ENCODE measurements at places on chromosomes 2 and 18.
A peak's percentile ranks its signal among the peaks of the same experiment; 100 is the strongest.

DNA sequence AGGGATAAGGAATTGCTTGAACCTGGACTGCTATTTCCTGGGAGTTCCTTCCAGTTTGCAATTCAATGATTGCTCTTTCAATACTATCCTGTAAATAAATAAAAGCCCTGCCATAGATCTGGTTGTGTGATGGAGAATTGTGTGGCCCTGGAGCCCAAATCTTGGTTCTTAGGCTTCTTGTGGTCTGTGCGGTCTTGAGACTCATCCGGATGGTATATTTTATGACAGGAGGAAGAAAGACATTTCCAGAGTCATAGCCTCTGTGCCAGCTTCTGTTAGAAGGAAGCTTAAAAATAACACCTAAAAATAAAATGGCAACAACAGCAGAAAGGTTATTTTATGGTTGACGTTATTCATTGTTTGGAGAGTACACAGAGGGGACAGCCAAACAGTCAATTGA lies 137.7 kb downstream of the ABCA12 start:
- no peak for DNase-seq

DNA sequence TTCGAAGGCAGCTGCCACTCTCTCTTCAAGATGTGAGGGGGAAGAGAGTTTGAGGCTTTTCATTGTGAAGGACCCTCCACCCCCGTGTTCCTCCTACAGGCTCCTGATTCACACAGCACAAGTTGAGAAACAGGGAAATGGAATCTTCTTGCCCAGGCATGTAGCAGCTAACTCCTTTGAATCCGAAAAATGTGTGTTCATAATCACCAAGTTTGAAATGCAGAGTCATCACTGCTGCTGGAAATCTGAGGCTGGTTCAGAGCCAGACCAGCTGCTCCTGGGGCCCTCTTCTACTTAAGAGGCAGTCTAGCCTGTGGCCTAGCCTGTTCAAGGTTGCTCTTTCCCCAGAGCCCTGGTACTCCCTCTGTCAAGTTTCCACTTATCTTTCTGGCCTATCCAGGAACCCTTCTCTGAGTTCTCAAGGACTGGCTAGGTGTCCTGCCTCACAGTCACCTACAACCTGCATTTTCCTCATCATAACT lies 166.4 kb downstream of the TMEM247 start:
- no peak for DNase-seq

GRCh38 chr2:239750929-239751678 lies 274.0 kb downstream of the NDUFA10 start:
- no peak for DNase-seq

DNA sequence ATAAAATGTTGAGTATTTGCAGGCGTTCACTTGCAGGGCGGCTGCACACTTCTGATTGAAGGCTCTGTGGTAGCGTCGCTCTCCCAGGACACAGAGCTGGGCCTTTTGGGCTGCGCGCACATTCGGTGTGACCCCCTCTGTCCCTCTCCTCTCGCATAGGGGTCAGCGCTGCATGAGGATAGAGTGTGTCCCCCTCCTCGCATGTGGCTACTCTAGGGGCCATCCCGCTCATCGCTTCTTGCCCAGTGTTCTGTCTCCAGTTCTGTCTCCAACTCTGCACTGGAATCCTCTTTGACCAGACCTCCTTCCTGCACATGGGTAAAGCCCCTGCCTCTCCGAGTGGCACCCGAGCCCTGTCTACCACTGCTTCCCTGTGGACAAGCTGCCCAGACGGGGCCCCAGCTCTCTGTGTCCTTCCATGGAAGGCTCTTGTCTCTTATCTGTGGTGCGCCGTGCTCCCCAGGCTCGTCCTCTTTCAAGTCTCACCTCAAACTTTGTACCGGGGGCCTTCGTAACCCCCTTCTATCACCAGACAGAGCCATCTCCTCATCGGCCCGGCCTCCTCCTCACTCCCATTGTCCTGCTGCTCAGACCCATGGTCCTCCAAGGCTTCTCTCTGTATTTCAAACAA lies 278.0 kb upstream of the HDAC4 start:
- DNase-seq = no peak

DNA sequence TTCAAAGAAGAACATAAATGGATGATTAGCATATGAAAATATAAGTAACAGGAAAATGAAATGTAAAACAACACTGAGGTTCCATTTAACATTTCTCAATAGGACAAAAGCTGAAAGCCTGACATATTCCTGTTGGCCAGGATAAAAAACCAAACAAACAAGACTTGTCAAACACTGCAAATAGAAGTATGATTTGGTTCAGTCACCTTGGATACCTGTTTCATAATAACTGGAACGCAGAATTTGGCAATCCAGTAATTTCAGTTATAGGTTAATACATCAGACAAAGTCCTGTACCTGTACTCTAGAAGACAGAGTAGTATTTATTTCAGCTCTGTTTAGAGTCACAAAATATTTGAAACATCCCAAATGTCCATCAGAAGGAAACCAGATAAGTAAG lies 16.5 kb upstream of the EVA1A start:
- DNase-seq = no peak

DNA sequence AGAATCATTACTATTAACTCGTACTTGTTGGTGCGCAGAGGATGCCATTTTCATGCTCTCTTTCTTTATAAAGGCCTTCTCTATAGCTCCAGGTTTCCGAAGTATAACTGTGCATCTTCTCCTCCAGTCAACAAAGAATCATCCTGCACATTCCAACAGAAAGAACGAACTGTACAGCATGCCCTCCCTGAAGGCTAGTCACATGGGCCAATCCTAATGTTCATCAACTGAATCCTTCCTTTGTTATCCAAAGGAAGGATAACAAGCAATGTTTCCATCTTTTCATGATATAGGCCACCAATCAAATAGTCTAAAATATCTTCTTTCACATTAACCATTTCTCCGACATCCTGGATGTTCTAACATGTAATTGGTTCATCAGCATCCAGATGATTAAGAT lies 66.9 kb upstream of the LDLRAD4 start:
- DNase-seq = no peak

GRCh38 chr2:22944143-22944542 lies 440.8 kb upstream of the KLHL29 start:
- DNase-seq = no peak

DNA sequence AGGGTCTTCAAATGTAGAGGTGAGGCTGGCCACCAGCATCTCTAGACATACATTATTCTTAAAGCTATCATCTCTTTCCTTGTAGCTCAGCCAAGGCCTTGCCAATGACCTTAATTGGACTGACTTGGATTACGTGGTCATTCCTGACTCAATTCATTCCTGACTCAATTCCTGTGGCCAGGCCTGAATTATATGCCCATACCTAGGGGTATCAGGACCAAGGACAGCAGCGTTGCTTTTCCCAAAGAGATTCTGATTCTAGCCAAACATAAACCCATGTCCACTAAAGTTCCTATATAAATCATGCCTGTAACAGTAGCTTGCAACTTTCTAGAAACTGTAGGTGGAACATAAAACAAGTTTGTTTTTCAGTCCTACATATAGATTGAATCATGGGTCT lies 231.7 kb downstream of the ARL6IP6 start:
- peak; percentile 22 for DNase-seq

DNA sequence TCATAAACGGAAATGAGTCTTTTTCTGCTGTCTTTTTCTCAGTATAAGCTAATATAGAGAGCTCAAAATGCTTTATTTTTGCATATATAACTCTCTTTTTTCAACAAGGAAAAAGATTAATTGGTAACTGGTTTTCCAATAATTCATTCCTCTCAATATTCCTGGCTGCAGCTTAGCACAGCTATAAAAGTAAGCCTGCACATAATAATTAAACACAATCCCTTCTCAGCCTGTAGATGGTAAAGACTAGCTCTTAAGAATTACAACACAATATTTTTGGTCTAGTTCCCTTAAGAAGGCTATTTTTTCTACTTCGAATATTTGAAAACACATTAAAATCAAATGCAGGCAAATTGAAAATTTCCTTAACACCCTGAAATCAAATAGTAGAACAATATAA lies 258.0 kb downstream of the DOK6 start:
- no peak for DNase-seq

- no peak for DNase-seq
Measured at GRCh38 chr18:25737710-25738311, 352.6 kb downstream of the SS18 start.

DNA sequence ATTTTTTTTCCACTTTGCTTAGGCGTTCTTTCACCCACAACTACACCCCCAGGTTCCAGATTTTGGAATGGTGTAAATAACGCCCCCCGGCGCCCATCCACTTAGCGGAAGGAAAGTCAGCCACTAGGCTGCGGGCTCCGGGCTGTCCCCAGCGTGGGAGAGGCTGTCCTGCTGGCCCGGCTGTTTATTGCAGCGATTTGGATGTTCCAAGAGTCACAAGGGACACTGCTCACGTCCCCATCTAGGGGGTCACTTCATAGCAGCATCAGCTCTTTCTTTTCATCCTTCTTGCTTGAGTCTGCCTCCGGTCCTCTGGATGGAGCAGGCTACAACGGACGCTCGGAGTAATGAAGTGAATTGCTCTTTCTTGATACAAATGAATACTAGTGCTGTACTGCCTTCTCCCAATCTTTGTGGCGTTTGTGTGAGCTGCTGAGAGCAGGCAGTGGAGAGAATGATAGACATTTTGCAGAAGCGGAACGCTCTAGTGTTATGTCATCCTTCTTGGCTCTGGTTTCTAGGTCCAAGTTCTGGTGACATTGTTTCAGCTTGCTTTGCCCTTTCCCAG lies 50.7 kb upstream of the PAIP2B start:
- peak; percentile 37 for DNase-seq

DNA sequence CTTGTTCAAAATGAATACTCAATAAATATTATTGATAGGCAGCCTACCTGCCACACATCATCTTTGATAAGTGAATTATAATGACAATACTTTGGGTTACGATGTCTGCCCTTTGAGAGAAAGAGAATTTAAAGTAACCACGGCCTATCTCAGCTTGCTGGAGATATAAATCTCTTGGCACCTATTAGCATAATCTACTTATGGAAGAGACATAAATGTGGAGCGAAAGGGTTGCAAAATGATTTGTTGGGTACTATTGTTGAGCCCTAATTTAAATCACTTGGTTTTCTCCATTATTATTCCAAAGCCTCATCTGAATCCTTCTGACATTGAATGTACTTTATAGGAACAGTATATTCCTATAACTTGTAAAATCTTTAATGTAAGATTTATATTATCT lies 520.1 kb downstream of the DPP10 start:
- no peak for DNase-seq

- DNase-seq = no peak
Measured at GRCh38 chr2:240355962-240356361, 79.5 kb upstream of the GPC1 start.

- no peak for DNase-seq
Measured at GRCh38 chr18:76613755-76614120, 118.7 kb upstream of the ZNF516 start.

DNA sequence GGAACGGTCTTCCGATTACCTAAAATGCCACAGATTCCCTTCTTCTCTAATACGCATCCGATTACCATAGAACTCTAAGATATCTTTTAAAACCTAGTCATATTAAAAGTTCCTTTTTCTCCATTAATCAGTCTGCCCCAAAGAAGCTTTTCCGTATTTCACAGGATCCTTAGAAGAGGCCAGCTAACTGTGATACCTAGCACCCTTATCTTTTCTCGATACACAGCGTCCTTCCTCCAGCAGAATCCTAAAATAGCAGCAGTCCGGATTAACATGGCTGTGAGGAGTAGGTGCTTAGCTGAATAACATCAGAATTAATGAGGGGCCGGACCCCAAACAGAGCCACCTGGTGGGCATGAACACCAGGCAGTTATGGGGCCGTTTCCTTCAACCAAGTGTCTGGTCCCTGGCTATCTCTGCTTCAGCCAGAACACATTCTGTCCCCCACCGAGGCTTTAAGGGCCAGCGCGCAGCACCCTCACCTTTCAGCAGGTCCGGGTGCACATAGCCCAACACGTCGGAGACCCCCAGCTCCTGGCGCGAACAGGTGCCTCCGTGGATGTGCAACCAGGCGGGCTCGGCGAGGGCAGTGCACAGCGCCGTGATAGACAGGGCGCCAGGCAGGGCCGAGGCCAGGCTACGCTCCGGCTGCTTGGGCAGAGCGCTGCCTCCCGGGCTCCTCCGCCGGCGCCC lies 995 bp downstream of the TMEM127 start:
- DNase-seq = no peak

Measured in NCI-H460 (cell line).